ENCODE measurements at places on chromosomes 1 and 21.

GRCh38 chr1:175504875-175505555 is 238.4 kb downstream of the TNR start:
- DNase-seq, result no peak

DNA sequence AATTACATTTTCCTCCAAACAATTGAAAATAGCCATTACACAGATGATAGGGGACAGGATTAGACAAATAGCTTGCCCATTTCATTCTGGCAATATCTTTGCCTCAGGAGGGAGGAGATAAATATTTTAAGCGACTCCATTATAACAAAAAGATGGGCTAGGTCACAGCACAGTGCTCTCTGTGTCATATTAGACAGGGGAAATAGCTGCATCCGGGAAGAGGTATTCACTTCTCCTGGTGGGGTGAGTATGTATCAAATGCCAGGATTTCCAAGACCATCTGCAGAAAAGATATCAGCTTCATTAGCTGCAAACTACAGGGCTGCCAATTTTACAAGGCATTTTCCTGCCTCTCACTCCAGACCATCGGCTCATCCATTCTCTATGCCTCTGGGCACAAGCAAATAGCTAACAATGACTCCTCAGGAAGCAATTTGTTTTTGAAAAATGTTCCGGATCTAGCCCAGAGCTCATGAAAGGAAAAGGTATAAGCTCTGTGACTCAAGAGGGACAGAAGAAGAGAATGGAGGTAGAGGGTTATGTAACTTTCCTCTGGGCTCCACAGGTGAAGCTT is 41.9 kb upstream of the ANGPTL7 start:
- DNase-seq, result peak; percentile 9

DNA sequence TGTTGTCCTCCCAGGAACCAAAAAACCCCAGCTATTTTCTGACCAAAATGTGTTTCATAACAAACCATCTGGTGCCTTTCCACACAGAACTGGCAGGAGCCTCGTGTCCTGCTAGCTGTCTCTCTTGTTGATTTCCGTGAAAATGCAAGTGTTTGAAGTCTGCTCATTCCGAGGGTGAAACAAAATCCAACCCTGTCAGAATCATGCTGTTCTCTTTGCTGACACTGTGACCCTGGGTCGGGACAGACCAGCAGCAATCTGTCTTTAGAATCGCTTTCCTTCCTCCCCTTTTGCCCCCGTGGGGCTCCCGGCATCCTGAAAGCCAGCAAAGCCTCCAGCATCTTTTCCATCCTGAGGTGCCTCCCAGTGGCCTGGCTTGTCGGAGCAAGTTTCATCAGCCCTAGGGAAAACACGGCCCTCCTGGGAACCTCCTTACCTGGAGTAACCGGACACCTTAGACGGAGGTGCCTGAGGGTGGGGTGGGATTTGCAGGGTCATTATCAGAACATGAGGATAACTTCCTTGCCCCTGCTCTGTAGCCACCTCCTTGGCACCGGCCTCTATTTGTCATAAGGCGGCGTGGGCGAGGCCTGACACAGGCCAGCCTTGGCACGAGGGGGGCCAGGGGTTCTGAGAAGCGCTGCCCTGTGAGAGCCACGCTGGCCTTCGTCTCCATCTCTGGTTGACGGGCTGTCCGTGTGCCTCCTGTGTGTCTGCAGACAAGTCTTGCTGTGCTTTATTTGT is 24.9 kb downstream of the LDLRAP1 start:
- peak; percentile 72 for DNase-seq

DNA sequence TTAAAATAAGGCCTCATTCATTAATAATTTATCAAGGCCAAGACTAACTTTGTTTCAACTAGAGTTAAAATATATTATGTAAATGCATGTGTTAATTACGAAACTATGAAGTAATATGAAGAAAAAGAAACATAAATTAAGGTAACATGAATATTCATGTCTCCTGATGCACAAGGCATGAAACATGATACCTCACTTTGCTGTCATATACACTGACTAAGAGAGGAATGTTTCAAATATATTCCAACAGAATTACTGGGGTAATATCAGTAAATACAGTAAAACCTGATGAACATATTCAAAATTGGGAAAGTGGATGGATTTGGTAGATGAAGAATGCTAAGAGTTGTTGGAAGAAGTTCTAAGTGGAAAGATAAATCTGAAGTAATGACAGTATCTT is 274.6 kb downstream of the LRRC7 start:
- no peak for DNase-seq

- no peak for DNase-seq
These were observed 5.5 kb upstream of the CFAP410 start for GRCh38 chr21:44344541-44345183.

DNA sequence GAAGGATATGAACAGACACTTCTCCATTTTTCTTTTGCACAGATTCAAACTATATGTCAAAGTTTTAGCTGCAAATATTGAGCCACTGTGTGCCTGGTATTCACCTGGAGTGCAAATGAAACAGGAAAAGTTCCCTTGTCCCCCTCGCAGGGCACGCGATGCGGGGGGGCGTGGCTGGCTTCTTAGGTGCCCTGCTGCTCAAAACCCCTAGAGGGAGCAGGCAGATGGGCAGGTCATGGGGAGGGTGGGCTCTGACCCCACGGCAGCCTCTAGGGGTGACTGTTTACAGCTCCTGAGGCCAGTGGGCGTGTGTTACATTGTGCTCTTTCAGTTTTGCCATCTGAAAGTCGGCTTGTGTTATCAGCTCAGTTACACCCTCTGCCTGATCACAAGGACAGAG is 931.2 kb upstream of the B3GALT2 start:
- DNase-seq, result no peak

GRCh38 chr1:177996957-177997356 is 27.1 kb upstream of the SEC16B start:
- no peak for DNase-seq

DNA sequence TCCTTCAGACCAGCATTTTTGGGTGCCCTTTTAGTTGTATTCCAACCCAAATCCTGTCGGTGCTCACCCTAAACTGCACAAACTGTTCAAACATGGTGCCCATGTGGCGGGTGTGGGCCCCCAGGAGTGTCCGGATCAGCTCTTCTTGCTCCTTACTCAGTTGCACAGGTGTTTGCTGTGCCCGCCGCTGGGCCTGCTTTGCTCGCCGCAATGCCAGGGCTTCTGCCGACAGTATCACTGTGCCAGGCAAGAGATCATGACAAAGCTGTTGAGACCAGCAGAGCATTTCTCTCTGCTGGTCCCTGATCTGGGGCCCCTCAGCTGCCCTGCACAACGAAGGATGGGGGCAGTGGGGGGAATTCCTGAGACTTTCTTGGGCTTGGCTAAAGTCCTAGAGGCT is 4.9 kb downstream of the NR1I3 start:
- DNase-seq, result no peak

GRCh38 chr1:89584781-89585180 is 48.1 kb upstream of the LRRC8C start:
- no peak for DNase-seq

DNA sequence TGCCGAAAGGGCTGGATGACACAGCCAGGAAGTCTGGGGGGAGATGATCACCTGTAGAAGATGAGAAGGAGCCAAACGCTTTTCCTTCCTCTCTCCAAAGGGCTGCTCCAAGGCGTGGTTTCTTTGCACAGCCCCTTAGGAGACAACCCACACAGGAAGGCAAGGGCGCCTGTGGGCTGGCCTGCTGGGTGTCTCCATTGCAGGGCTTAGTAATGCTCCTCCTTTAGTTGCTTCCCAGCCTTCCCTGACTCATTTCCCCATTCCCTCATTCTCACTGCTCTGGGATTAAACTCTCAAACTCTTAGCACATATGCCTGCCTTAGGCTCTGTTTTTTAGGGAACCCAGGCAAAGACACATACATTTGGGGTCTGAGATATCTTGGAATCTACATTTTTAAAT is 1.7 kb upstream of the CLCA1 start:
- no peak for DNase-seq

DNA sequence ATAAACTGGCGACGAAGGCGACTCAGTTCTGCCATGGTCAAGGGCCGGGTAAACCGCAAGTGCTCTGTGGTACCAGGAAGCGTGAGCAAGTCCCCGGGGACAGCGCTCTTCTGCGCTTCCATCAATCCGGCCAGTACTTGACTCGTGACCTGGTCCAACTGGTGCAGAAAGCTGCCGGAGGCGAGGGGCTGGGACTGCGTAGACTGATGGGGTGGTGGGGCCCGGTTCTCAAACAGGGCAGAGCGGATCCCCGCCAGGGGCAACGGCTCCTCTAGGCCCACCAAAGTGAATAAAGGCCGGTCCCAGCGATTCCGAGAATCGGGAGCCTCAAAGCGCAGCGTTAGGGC is 852 bp downstream of the KTI12 start:
- peak; percentile 50 for DNase-seq

- DNase-seq, result no peak
These were observed 8.9 kb upstream of the RAB3GAP2 start for GRCh38 chr1:220281159-220281574.

DNA sequence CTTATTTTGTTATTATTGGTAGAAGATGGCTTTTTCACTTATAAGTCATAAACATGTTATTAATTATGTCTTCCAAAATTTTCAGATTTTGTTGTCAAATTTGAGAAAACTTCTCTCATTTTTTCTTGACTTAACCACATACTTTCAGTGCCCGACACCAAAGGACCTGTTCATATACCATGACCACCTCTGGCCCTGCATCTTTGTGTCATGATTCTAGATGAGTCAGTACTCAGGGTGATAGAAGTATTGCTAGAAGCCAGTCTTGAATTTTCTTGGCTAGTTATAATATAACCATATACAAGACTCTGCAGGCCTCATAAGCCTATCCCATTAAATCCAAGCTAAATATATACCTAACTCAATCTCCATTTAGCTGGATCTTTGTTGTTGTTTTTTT is 35.4 kb upstream of the DPH5 start:
- no peak for DNase-seq

DNA sequence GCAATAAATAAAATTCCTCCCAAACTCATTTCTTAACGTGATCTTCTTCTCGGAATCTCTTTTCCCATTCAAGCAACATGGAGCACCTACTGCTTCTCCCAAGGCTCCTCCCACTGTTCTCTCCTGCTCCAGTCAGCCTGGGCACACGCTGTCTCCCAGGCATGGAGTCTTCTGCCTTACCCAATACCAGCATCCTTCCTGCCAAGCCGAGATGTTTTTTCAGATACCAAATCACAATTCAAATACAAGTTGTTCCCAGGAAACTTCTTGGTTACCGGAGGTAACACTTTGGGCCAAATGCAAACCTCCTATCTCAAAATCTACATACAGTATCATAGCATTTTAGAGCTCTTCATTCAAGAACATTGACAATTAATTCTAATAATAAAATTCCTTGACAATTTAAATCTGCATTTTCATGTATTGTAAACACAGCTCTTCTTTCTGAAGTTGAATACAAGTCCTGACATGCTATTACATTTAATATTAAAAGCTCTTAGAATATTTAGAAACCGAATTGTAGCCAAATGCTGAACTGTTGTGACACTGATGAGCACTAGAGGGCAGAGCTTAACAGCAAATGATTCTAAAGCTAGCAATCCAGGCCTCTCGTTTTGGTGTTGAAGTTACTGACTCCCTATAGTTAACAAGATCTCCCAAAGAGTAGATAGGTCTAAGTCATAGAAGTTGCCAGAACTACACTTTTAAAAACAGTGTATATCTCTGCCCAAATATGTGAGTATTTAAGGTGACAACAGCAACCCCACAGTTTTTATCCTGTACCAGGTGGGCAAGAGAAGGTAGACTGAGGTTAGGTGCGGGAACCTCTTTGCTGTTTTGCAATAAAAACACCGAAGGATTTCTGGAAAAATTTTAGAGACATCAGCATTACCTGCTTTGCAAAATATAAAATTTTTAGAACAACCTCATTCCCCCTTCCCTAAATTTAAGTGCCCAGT is 52.3 kb downstream of the BCAR3 start:
- DNase-seq, result peak; percentile 84

DNA sequence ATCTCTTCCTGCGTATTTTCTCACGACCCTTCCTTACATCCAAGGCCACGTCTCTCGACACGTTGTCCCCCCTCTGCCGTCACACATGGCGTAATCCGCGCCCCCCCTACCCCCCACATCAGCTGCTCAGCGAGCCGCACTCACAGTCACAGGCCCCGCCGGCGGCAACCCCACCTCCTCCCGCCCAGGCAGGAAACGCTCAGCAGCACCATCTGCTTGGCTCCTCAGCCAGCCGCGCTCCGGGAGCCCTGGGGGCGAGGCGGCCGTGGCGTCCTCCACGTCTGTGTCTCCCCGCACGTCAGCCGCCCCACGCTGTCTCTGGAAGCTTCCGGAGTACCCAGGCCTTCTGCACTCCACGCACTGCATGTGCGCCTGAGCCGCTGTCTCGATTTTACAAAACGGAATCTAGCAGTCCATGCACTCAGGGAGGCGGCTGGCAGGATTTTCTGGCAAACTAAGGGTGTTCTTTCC is 64.6 kb downstream of the SIK1 start:
- DNase-seq, result peak; percentile 78

DNA sequence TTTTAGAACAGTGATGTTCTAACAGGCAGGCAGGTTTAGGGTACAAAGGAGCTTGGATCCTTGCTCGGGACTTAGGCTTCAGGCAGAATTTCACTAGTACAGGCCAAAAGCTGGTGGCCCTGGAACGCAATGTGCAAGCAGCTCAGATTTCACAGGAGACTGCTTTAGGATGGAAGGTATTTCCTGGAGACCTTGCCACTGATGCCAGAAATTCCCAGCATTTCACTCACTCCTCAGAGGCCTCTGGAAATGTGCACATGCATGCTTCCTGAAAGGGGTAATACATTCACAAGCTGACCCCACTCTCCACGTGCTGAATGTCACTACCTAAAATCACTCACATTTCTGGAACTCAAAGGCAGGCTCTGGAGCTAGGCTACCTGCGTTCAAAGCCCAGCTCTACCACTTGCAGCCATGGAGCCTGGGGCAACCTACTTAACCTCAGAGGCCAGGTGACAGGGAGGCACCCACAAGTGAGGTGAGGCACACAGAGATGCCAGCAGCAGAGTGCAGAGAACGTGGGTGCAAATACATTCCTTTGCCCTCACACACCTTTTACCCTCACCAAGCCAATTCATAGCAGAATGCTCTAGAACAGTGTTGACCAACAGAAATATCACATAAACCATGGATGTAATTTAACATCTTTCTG is 56.5 kb downstream of the CDC7 start:
- DNase-seq, result peak; percentile 24

- no peak for DNase-seq
These were observed 44.4 kb upstream of the HAO2 start for GRCh38 chr1:119324198-119324597.

DNA sequence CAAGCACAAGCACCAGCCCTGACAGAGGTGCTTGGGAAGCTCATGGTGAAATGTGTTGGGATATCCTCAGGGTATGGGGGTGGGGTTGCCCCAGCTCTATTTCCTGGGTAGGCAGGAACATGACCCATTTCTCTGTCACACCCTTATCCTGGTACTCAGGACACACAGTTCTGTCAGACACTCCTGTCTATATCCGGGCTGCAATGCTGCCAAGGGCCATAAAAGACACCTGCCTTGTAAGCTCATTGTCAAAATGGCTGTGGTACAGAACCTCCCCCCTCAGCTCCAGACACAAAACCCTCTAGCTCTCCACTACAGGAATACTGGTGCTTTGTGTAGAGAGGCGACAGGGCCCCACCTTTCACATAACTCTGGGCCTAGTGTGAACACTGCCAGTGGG is 636.7 kb downstream of the PLA2G4A start:
- no peak for DNase-seq

Measured in astrocyte of the spinal cord (primary cell).